CD4-positive, alpha-beta T cell treated with Interleukin-17A for 1 hour (primary cell): ENCODE measurements at places on chromosomes 3 and 15.
A peak's percentile ranks its signal among the peaks of the same experiment; 100 is the strongest.

- DNase-seq = no peak
These were observed 338.1 kb downstream of the GAP43 start for GRCh38 chr3:115961380-115961779.

DNA sequence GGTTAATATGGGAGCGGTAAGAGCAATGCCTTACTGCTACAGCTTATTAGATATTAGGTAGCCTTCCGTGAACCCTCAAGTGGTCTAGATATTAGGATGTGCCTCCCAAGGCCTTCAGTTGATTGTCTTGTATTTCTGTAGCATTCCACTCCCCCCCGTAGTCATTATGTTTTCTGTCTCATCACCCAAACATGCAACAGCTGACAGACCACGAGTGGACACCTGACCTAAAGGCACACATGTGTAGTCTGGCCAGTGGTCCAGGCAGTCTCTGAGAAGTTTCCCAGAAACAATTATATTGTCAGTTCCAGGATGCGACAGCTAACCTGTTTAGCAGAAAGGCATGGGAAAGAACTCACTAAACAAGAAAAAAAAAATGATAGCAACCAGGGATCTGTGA, 1000.9 kb downstream of the AGBL1 start:
- DNase-seq = no peak

DNA sequence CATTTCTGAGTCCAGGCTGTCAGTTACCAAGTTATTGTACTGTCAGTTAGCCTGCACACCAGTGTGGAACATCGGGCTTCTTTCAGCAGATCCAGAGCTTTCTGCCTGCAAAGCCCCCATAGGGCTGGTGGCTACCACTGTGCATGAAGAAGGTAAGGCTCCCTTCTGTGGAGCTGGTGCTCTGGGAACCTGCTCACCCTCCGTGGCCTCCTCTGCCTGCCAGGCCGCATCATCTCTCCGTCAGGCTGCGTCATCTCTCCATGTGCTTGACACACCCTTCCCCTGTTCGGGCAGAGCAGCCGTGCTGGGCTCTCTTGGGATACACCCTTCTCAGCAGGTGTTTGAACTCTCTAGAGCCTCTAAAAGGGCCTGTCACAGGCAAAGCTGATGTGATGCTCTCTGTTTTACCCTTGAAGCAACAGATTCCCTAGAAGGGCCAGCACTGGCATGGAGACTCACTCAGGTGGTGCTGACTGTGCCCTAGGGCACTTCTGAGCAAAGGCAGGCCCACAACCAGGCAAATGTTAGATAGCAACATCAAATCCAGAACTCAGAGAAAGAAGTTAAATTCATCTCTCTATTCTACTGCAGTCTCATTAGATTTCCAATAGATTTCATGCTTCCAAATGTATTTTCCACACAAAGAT, 261.1 kb downstream of the EPHB1 start:
- no peak for DNase-seq

DNA sequence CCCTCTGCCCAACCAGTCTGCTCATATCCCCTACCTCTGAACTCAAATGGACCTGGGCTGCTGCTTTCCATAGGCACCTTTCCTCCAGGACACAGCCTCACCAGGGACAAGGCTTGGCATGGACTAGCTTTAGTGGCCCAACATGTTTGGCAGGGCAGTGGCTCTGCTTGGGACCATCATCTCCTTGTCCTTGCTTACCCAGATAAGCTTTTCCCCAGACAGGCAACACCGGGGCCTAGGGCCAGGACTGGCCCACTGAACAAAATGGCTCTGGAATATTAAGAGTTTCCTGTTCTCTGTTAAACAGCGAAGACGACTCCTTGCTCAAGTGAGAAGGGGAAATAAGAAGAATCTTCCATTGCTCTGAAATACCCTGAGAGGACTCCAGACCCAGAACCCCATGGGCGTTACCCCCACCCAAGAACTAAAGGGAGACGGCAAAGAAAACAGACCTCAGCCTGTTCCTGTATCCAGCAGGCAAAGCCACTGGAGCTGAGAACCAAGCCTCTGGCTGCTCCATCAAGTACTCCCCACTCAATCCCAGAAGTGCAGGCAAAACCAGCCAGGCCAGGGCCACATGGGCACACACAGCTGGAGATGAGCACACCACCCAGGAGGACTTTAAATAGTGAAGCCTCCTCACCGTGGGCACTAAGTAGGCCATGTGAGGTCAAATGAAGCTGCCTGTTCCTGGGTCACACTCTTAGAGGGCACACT, 45.5 kb downstream of the CTNNB1 start:
- no peak for DNase-seq

- DNase-seq = no peak
These were observed 67.1 kb upstream of the LMOD3 start for GRCh38 chr3:69189487-69189886.

DNA sequence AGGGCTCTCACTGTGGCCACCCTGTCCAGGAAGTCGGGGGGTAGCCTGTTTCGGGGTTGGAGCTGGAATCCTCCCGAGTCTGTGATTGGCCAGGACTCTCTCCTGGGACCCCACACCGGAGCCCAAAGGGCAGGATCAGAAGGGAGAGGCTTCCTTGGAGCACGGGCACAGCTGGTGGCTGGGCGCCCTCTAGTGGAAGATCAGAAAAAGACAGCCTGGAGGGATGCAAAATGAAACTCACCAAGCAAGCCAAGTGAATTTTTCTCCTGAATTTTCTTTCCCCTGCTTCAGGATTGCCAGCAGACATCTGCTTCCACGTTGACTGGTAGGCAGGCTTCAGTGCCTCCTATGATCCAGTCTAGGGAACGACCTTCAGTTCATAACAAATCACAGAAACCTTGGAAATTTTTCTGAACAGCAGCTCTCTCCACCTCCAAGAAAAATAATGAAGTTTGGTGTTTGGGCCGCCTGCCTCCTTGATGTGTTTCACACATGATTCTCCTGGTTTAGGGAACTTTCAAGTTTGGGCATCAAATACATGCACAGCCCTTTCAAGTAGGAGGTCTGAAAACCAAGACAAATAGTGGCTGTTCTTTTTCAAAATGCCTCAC, 224.6 kb downstream of the VPS13C start:
- DNase-seq = peak; percentile 56

- no peak for DNase-seq
These were observed 72.2 kb downstream of the TOP2B start for GRCh38 chr3:25592510-25592968.

DNA sequence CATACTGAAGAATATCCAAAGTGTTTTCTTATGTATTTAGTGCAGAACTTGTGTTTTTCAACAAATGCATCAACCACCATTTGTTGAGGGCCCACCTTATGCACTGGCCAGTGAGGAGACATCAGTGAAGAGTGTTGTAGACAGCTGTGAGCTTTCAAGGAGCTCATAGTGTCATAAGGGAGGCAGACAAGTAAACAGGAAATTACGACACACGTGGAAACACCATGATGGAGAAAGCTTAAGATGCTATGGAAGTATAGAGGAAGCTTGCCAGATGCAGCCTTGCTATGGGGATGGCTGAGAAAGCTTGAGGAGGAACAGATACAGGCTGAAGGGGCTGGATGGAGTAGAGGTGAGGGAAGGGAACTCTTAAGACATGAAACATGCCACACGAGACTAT, 50.8 kb upstream of the PSMD6 start:
- DNase-seq = no peak

GRCh38 chr15:40274350-40275274, 8.3 kb downstream of the ANKRD63 start:
- peak; percentile 90 for DNase-seq

DNA sequence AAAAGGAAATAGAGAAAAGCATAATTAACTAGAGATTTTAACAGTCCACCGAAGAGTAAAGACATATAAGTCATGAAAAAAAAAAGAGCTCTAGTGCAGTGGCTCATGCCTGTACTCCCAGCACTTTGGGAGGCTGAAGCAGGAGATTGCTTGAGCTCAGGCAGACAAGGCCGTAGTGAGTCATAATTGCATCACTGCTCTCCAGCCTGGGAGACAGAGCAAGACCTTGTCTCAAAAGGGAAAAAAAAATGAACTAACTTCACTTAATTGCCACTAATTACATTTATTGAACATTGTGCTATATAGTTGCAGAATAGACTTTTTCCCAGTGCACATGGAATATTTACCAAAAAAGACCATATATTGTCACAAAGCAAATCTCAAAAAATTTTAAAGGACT, 221.8 kb downstream of the CBLB start:
- DNase-seq = no peak

- DNase-seq = no peak
These were observed 37.9 kb downstream of the RPLP1 start for GRCh38 chr15:69490356-69491037.

DNA sequence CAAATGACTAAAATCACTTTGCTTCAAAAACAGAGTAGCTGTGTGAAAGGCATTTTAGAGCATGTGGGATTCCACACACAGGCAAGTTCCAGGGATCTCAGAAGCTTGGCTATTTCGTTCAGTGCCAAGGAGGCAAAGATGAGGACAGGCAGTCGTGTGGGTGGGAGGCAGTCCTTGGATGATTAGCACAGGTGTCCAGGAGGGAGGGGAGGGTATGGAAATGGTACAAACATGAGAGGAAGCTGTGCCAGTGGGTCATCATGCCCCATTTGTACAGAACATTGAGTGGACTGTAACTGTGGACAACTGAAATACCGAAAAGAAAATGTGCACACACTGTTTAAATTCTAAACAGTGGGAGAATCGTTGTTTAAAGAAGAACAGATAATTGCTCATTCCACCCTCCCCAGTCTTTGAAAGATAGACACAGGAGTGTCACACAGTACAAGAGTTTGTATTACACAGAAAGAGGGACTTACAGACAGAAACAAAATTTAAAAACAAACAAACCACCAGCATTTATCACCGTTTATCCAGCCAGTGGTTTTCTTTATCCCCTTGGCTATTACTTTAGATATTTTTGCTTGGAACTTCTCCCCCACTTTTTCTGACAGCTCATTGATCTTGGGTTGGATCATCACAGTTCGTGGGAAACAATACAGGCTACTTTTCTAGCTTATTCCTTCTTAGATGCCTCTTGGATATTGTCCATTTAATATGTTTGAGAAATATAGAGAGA, 122.9 kb downstream of the GREM1 start:
- DNase-seq = no peak

- DNase-seq = no peak
These were observed 435.2 kb downstream of the MCTP2 start for GRCh38 chr15:94666553-94666952.

- no peak for DNase-seq
These were observed 66.7 kb upstream of the TNIK start for GRCh38 chr3:171526869-171527268.

DNA sequence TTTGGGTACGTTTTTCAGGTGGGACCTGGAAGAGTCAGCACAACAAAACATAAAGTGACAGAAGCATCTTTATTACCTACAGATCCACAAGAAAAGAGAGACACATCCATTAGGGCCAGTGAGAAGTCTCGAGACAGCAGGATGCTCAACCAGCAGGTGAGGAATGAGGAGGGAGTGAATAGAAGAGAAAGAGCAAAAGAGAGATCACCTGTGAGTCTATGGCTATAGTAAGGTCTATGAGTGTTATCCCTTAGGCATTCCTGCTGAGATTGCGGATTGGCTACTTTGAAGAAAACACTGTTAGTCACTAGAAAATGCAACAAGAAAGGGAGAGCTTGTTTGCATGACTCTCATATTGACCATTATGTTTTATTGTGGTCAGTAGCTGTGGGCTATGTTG, 1556.2 kb upstream of the GBE1 start:
- no peak for DNase-seq
